ENCODE measurements at places on chromosomes 4 and X. TPM values are rescaled to one million over a fixed set of nuclear protein-coding genes. Genes with fewer than 3 reads are reported as not detected.

ITM2A gene
- total RNA-seq: 0.21 TPM

DNA sequence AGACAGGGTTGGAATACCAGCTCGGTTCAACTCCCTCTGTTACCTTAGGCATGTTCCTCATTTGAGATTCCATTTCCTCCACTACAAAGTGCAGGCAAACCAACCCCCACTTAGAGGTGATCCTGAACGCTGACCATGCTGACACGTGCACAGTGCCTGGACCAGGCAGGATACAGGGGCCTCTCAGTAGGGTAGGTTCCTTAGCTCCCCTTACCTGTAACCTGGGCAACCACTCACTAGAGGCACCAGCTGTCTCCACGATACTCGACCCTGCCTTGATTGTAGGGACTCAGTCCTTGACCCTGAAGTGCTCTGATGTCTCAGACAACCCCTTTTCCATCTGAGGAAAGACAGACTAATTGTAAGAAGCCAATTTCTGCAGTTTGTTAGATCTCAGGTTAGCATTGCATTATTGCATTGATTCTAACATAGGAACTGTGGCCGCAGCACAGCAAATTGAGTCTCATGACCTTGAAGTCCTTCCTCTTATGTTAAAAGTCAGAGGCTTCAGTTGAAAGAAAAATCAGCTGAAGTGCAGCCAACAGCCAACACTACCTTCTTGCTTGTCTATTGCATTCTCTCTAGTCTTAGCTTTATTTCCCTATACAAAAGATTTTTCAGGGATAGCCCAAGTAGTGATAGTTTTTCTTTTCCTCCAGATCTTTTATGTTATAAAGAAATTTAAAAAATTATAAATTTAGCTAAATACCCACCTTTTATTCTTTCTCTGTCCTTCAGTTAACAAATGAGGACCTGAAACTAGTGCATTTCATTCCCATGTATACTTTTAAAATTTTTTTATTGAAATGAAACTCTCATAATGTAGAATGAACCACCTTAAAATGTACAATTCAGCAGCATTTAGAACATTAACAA, 11.2 kb upstream of the C1QTNF7 start:
- DNase-seq: no peak

NRK gene
- total RNA-seq: not detected

GRCh38 chrX:130110379-130111219, at the start of gene ELF4:
Gene ELF4 (minus strand): TSS chrX:130110497. CDS start chrX:130081330, 29,167 bp downstream.
- DNase-seq: peak; percentile 29

DNA sequence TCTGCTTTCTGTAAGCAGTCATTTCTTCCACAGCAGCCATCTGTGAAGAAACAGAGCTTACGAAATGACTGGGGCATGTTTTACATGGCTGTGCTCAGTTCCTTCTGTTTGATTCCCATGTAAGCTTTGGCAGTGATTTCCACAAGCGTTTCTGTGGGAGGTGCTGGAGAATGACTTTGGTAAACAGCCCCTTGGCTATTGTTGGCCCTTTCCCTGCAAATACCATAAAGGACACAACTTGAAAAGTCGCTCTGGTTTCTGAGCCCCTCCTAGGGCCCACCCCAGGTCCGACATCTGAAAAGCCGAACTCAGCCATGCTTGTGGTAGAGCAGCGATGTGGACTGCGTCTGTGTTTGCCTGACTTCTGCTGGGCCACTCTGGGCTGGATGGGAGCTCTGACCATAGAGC, 3.7 kb downstream of the LIMCH1 start:
- DNase-seq: no peak

GRCh38 chr4:8236106-8236919, 33.2 kb upstream of the HTRA3 start:
- peak; percentile 60 for DNase-seq

- peak; percentile 34 for DNase-seq
Measured at GRCh38 chr4:76783836-76784235, 114.1 kb downstream of the SOWAHB start.

STOX2 gene
- 0.53 TPM for total RNA-seq

SPINK2 gene
- not detected for total RNA-seq

- DNase-seq: no peak
Measured at GRCh38 chrX:46574774-46575381, 1.3 kb downstream of the CHST7 start.

GRCh38 chrX:39162322-39162735, 361.1 kb downstream of the MID1IP1 start:
- DNase-seq: no peak

DNA sequence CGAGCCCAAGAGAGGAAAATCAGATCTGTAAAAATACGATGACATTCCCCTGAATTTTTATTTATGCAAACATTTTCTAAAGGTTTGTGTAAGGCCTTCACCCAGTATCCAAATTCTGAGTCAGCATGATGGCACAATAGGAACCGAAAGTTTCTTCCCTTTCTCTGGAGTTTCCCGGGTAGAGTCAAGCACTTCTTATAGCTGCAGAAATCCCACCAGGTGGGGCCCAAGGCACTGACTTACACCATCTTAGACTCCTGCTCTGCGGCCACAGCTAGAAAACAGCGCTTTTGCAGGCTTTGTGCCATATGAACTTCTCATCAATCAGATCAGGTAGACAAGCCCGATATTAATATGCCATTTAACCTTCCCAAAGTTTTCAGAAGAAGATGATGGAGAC, 13.4 kb downstream of the LEF1 start:
- DNase-seq: no peak

DNA sequence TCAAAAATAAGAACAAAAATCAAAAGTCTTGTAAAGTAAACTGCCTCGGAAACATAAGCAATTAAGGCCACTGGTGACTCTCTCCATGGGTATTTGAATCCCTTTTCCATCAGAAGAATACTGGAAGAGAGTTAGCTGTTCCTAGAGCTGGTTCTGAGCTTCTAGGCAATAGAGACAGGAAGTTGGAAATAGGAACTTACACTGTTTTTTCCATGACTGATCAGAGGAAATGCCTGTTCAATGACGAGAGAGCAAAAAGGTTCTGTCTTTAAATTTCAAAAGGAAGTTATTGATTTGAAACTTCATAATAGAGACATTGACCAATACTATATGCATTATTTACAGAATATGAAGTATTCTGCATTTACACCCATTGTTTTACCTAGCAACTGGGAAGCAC, 503.5 kb upstream of the ARX start:
- DNase-seq: no peak

GRCh38 chr4:1462009-1462767, 55.9 kb upstream of the NKX1-1 start:
- DNase-seq: no peak

GRCh38 chr4:155419266-155419665, 42.5 kb upstream of the MAP9 start:
- DNase-seq: no peak

CT45A6 gene
- not detected for total RNA-seq

GRCh38 chrX:32530802-32531403, 680.4 kb downstream of the DMD start:
- peak; percentile 40 for DNase-seq

PGAM4 gene
- not detected for total RNA-seq

- DNase-seq: no peak
Measured at GRCh38 chrX:151081016-151081415, 95.4 kb upstream of the GPR50 start.

All from myocyte (in vitro differentiated cells).